Gastroesophageal sphincter (tissue), 4 donors: ENCODE measurements at places on chromosomes 13 and 19.
A peak's percentile ranks its signal among the peaks of the same experiment; 100 is the strongest.

GRCh38 chr19:18557411-18558201 is at the start of gene KXD1:
TSS of gene KXD1 (plus strand) at chr19:18557870. CDS start at chr19:18562057, 4,187 bp downstream.
- ATAC-seq: peak; percentile 99

- no peak for ATAC-seq
Observed at GRCh38 chr19:20186174-20186573, 19.2 kb downstream of the ZNF486 start.

GRCh38 chr13:92196591-92197256 is 798.3 kb downstream of the GPC5 start:
- no peak for ATAC-seq

GRCh38 chr13:39405596-39406205 is 197.3 kb downstream of the LHFPL6 start:
- no peak for ATAC-seq

GRCh38 chr19:47323409-47323808 is 8.6 kb upstream of the C5AR2 start:
- no peak for ATAC-seq

- ATAC-seq: no peak
Observed at GRCh38 chr13:30115257-30115600, 192.1 kb downstream of the KATNAL1 start.

- no peak for ATAC-seq
Observed at GRCh38 chr13:65378943-65379519, 1851.1 kb downstream of the PCDH9 start.

GRCh38 chr13:106373304-106373988 is 162.0 kb downstream of the EFNB2 start:
- no peak for ATAC-seq

DNA sequence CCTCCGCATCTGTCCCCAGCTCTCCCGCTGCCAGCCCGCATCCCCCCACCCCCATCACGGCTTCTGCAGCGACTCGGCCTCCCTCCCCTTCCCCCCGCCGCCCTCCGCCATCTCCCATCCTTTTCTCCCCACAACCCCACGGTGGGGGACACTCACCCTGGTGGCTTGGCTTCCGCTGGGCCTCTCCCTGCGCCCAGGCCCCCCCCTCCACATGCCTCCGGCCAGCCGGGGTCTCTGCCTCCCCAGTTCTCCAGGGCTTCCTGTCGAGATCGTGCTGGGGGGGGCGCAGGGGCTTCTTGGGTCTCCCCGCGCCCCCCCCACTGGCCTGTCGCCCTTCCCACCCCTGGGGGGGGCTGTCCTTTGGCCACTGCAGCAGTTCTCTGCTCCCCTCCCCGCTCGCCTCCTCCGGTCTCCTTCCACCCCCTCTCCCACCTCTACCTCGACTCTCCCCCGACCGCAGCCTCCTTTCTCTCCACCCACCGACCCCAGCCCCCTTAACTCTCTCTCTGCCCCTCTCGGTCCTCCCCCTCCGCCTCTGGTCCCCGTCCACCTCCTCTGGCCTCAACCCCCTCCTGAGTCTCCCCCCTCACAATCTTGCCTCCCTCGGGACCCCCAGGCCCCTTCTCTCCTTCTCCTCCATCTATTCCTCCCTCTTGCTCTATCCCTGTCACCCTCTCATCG is 17.1 kb downstream of the LRRC4B start:
- no peak for ATAC-seq

DNA sequence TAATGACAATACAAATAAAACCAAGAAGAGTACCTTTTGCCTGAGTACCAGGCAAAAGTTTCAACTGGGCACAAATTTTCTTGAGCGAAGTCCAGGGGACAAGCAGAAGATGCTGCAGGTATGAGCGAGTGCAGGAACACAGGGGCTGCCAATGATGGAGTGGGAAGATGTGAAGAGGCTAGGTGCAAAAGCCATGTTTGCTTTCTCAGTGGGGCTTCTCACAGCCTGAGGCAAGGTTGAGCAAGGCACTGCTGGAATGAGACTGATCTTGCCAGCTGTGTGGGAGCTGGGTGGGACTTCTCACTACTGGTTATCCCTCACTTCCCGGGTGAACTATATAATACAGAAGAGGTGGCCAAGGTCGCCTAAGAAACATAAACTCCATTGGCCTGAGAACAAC is 1200.7 kb downstream of the SLITRK1 start:
- ATAC-seq: no peak

GRCh38 chr19:2969104-2969504 is 8.3 kb upstream of the TLE6 start:
- no peak for ATAC-seq

DNA sequence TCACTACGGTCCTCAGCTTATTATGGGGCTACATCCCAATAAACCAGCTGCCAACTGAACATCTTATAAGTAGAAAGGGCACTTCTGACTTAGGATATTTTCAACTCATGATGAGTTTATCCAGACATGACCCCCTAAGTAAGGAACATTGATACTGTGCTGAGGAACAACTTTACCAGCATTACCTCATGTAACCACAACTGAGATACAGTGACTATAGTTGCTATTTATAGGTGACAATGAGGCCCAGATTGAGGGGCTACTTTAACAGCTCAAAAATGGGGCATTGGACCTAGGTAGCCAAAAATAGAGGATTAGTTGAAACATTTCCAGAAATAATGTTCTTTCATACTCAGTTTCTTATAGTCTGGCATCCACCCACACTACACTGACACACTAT is 26.8 kb downstream of the SKA3 start:
- ATAC-seq: no peak

DNA sequence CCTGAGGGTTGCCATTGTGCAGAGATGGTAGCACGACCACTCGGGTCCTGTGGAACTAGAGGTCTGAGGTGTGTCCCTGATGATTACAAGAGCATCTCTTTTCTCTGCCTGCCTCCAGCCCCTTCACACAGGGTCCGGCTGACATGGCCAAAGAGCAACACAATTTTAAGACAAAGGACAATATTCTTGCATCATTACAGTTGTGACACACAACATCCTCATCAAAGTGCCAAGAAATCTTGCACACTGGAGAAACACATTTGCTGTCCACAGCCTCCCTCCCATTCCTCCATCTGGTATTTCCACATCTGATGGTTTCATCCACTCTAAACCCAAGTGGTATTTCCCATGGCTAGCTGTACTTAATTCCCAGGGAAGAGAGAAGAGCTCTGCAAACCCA is 12.8 kb downstream of the COL4A1 start:
- peak; percentile 85 for ATAC-seq

GRCh38 chr13:85806553-85807175 is 7.4 kb upstream of the SLITRK6 start:
- ATAC-seq: peak; percentile 39

- ATAC-seq: no peak
Observed at GRCh38 chr13:86324191-86324590, 525.0 kb upstream of the SLITRK6 start.

DNA sequence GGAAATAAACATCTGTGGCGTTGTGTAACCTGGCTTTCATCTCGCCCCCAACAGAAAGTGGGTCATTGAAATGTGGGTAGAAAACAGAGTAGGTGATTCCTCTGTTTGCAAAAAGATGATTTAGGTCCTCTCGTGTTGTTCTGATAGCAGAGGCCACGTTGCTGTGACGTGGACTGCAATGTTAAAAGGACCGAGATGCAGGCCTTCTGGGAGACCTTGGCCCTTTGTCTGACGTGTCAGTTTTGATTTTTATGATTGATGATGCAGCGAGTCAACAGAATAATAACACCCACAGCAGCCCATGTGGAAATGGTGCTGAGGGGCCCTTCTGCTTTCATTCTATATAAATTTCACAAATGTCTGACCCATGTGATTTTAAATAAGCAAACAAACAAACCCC is 68.9 kb downstream of the FGF9 start:
- no peak for ATAC-seq

DNA sequence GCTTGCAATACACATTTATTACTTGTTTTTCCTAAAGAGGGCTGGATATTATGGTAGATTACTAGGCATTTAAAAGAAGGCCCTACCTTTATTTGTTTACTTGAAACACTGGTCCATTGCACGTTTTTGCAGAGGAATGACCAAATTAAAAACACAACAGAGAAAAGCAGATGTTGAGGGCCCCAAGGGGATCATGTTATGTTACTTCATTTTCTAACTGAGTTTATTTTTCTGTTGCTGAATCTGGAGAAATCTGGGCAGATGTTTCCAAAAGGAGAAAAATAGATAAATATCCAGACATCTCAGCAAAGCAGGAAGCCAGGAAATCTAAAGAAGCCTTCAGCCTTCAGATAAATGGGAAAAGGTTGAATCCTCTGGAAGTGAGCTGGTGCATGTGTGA is 353.0 kb downstream of the NDFIP2 start:
- no peak for ATAC-seq
